ENCODE measurements at places on chromosomes 3 and 15. TPM values are rescaled to one million over a fixed set of nuclear protein-coding genes. Genes with fewer than 3 reads are reported as not detected.

DNA sequence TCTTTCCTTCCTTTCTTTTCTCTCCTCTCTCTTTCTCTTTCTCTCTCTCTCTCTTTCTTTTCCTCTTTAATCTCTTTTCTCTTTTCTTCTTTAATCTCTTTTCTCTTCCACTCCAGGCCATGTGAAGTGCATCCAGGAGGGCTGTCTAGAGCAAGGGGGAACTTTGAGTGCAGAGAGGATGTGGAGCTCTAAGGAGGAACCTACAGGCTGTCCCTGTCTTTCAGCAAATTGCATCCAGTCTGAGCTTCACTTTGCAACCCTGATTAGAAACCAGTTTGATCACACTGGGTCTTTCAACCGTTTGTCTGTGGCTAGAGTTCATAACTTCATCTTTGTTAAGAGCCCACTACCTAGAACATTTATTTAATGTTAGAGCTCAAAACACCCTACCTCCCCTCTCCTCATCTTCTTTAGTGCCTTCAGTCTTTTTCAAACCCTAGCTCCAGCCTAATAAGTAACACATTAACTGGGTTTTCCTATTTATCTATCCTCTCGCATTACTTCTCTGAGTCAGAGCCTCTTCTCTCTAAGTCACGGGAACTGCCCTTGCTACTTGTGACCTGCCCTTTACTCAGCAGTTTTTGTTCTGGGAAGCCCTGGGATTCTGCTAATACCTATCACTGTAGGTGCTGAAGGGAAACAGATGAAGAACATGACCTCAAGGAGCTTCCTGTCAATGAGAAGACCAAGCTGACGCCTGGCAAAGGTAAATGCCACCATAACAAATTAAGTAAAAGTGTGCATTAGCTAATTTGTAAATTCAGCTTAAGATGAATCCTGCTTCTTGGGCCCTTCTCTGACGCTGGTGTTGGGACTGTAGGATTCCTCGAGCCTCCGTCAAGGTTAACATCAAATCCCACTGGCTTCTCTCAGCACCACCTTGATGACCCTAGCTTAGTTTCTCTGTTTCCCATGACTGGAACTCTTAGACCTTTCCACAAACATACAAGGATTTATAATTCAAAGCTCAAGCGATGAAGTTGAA, at the start of gene GCNT3:
TSS of gene GCNT3 (plus strand) at position 508 of the 985 bp plus-strand sequence. CDS start 6,456 bp downstream, outside the sequence.
- H3K27ac ChIP-seq, result peak within 1 kb of the TSS; percentile 76
- no peak for DNase-seq
- peaks cover 6% of the 10 kb centered on the region for H3K4me1 ChIP-seq
- no peaks in the 10 kb centered on the region for H3K36me3 ChIP-seq
- H3K27me3 ChIP-seq, result peaks cover 30% of the 10 kb centered on the region
- H3K4me3 ChIP-seq, result no peak within 1 kb of the TSS

DNA sequence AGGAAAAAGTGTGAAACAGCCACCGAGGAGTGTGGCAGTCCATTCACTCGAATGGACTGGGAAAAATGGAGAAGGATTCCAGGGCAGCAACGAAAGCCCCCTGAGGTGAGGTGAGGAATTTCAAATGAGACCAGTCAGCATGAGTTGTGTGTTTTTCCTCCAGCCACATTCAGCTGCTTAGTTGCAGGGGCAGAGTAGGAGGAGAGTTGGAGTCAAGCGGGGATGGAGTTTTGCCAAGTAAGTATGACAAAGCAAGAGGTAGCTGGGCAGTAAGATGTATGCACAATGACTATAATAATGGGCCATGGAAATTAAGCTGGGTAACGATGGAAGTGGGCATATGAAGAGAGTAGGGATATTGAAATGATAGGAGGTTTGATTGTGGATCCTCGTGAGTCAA, 64.4 kb downstream of the CCDC54 start:
- no peak for DNase-seq
- H3K4me3 ChIP-seq, result no peak overlapping the region
- no peaks in the 10 kb centered on the region for H3K36me3 ChIP-seq

DNA sequence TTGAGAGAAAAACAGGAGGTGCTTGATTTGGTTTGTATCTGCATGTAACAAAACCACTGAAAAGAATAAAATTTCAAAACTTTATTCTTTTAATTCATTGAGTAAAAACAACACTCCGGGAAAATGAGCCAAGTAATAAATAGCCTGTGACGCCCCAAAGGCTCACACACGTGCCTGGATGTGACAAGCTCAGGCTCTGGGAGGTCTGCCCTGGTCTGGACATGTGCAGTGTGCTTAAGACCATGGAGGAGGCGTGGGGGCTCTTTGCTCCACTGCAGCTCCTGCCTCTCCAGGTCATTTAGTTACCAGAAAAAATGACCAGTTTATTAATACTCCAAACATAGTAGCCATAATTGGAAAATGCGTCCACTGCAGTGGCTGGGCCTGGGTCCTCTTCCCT, 8.6 kb upstream of the NME9 start:
- H3K27me3 ChIP-seq, result peaks cover 48% of the 10 kb centered on the region
- H3K4me1 ChIP-seq, result no peaks in the 10 kb centered on the region
- H3K4me3 ChIP-seq, result no peak overlapping the region
- DNase-seq, result no peak

DNA sequence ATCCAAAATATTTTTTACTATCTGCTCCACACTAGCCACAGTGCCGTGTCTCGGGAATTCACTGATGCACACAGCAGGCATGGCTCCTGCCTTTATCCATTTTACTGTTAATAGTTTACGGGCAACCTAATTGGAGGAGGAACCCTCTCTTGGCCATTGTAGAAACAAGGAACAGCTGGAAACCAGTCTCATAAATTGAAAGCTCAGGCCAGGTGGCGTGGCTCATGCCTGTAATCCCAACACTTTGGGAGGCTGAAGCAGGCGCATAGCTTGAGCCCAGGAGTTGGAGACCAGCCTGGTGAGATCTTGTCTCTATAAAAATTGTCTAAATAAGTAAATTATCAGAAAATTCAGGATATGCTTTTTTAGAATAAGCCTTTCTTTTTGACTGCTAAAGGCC, 39.0 kb downstream of the IL5RA start:
- H3K27ac ChIP-seq, result no peak overlapping the region
- H3K4me3 ChIP-seq, result no peak overlapping the region
- H3K27me3 ChIP-seq, result no peaks in the 10 kb centered on the region
- H3K36me3 ChIP-seq, result no peaks in the 10 kb centered on the region
- H3K4me1 ChIP-seq, result no peaks in the 10 kb centered on the region
- DNase-seq, result no peak

- H3K4me3 ChIP-seq, result no peak overlapping the region
- peaks cover 31% of the 10 kb centered on the region for H3K4me1 ChIP-seq
- H3K36me3 ChIP-seq, result peaks cover 2% of the 10 kb centered on the region
Observed at GRCh38 chr3:40302784-40303183, 6.7 kb upstream of the EIF1B start.

GRCh38 chr3:72274493-72275330, 489.8 kb upstream of the PROK2 start:
- H3K27me3 ChIP-seq, result peaks cover 14% of the 10 kb centered on the region
- no peaks in the 10 kb centered on the region for H3K36me3 ChIP-seq
- no peak overlapping the region for H3K4me3 ChIP-seq
- H3K27ac ChIP-seq, result peak overlapping the region; percentile 84
- H3K4me1 ChIP-seq, result peaks cover 62% of the 10 kb centered on the region
- DNase-seq, result no peak

- H3K27me3 ChIP-seq, result no peaks in the 10 kb centered on the region
- H3K27ac ChIP-seq, result no peak overlapping the region
- DNase-seq, result no peak
- H3K4me3 ChIP-seq, result peak overlapping the region; percentile 46
- H3K4me1 ChIP-seq, result peaks cover 36% of the 10 kb centered on the region
Observed at GRCh38 chr3:77320514-77320913, 280.6 kb downstream of the ROBO2 start.

MRPL3 gene
- 37.4 TPM for total RNA-seq

TMEM266 gene
- total RNA-seq, result not detected

MYZAP gene
- total RNA-seq, result 1.5 TPM

NTRK3 gene
- total RNA-seq, result not detected
